ENCODE measurements at places on chromosomes 5 and 9.

DNA sequence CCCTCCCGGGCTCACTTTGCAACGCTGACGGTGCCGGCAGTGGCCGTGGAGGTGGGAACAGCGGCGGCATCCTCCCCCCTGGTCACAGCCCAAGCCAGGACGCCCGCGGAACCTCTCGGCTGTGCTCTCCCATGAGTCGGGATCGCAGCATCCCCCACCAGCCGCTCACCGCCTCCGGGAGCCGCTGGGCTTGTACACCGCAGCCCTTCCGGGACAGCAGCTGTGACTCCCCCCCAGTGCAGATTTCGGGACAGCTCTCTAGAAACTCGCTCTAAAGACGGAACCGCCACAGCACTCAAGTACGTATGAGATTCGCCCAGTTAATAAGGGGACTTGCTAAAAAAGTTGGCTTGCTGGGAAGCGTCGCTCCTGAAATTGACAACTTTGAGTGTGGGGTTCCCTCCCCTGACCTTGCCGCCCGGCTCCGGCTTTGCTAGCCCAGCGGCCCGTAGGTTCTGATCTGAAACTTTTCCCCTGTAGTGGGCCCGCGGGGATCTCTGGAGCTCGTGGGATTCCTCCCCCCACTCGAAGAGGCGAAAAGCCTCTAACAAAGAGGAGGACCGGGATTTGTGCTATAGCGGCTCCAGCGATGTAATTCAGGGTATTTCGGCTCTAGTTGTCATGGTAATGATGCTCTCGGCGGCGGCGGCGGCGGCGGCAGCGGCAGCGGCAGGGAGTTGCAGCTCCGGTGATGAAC lies 572 bp downstream of the NR4A3 start:
- peak; percentile 59 for DNase-seq

DNA sequence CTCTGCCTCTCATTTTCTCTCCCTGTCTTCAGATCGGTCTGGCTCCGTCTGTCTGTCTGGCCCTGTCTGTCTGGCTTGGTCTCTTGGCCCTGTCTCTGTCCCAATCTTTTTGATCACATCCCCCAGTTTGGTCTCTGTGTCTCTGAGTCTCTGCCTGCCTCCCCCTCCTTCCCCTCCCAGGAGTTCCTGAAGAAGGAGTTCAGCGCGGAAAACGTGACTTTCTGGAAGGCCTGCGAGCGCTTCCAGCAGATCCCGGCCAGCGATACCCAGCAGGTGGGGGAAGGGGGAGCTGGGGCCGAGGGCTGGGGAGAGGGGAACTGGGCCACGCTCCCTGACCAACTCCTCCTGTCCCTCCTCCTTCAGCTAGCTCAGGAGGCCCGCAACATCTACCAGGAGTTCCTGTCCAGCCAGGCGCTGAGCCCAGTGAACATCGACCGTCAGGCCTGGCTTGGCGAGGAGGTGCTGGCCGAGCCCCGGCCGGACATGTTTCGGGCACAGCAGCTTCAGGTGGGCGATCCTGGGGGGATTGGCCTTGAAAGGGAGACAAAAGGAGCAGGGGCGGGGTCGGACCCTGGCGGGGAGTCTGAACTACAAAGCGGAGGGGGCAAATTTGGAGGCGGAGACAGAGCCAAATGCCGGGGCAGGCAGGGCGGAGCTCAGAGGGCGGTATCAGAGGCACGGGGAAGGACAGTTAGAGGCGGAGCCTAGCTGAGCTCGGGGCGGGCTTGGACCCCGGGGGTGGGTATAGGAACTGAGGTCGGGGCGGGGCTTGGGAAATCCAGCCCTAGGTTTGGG lies 9.0 kb downstream of the RGS14 start:
- peak; percentile 86 for DNase-seq

DNA sequence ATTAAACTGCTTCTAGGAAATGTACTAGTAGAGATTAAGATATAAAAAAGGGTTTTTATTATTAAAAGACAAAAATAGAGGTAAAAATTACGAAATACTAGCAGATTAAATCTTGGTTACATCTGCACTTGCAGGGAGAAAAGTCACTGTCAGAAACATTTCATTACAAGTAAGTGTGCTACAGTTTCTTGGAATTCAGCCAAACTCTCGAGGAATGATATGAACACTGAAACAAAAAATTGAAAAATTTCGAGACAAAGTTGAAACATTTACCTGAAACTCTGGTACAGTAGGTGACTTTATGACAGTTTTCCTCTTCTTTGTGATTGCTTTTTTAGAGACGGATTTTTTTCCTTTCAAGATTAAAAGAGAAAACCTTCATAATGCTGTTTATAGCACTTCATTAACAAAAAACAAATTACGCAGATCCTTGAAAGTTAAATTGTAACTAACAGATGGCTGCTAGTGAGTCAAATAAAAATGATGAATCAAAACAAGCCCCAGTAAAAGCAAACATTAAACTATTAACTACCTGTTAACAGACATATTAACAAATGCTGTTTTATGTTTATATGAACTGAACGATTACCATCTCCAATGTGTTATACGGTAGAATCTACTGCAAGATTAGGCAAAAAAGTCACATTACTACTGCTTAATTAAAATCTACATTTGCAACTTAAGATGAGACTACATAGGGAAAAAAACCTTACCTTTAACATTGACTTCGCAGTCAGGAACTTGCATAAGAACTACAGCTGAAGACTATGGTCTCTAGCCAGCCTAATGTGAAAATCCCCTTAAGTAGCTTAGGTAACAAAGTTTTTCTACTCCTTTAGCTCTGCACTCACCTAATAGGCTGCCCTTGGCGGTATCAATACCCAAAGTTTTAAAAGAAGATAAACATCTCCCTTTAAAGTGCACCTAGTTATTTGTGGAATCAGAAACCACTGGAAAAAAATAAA lies 61.4 kb downstream of the RANBP6 start:
- no peak for DNase-seq

DNA sequence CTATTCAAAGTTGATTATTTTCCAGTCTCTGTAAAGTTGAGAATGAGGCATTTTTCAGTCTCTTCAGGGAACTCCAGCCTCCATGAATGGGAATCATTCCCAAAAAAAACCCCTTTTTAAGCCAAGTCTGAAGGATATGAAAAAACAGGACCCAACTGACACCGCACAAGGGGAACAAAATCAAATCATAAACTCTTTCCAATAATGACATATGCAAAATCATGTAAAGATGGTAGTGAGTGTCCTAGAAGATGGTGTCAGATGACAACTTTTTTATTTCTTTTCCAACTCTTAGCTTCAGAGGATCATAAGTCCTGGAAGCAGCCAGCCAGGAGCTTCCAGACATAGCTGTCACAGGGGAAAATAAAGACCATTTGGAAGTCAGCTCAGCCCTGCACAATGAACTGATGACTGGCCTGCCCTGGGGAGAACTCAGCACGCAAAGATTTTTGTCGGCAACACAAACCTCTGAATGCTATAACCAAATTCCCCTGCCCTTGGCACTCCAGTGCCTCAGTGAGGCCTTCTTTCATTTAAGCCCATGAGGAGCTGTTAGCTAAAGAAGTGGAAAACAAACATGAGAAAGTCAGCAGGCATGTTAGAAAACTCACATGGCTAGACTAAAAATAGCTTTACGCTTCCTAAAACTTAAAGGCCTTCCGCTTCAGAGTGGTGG lies 85.4 kb downstream of the SLC1A3 start:
- DNase-seq = peak; percentile 77

- DNase-seq = no peak
These were observed 96.1 kb upstream of the NR3C1 start for GRCh38 chr5:143499480-143500114.

DNA sequence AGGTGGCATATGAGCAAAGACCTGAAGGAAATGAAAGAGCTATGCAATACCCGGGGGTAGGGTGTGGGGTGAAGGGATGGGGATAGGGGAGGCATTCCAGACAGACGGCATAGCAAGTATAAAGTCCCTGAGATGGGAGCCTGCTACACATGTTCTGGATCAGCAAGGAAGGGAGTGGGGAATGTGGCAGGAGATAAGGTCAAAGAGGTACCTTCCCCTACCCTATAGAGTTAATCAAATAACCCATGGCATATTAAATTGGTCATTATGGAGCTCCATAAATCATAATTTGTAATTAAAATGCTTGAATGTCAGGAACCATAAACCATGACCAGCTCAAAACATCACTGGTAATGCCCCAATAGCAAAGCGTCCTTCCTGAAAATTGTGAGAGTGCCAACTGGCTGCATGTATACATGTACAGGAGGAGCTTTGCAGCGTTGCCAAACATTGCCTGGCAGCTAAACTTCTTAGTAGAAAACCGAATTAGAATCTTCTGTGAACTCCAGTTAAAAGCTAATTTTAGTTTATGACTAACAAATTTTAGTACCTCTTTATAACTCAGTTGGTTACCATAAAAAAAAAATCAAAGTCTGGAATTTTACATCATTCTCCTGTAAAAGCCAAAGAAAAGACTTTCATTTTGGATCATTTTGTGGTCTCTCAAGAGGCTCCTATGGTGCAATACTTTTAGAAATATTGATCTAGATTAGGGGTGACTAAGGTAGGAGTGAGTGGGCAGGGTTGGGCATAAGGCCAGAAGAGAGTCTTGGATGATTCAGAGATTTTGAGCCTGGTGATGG lies 4.7 kb downstream of the DNAI1 start:
- DNase-seq = peak; percentile 88

DNA sequence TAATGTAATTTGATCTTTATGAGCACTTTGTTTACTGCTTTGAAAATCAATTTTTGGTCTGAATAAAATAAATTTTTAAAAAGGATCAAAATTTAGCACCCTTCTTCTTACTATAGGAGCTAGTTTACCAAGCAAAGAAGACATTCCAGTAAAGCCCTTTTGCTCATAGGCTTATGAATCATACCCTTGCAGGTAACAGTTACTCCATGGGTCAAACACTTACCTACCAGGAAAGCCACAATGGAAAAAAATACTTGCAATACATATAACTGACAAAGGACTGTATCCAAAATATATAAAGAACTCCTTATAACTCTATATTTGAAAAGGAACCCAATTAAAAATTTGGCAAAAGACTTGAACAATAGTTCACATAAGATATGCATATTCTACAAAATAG lies 66.6 kb downstream of the SHOC1 start:
- DNase-seq = no peak

GRCh38 chr5:113034182-113034773 lies 57.7 kb downstream of the DCP2 start:
- peak; percentile 93 for DNase-seq

- DNase-seq = no peak
These were observed 23.7 kb upstream of the MROH2B start for GRCh38 chr5:41094871-41095270.

DNA sequence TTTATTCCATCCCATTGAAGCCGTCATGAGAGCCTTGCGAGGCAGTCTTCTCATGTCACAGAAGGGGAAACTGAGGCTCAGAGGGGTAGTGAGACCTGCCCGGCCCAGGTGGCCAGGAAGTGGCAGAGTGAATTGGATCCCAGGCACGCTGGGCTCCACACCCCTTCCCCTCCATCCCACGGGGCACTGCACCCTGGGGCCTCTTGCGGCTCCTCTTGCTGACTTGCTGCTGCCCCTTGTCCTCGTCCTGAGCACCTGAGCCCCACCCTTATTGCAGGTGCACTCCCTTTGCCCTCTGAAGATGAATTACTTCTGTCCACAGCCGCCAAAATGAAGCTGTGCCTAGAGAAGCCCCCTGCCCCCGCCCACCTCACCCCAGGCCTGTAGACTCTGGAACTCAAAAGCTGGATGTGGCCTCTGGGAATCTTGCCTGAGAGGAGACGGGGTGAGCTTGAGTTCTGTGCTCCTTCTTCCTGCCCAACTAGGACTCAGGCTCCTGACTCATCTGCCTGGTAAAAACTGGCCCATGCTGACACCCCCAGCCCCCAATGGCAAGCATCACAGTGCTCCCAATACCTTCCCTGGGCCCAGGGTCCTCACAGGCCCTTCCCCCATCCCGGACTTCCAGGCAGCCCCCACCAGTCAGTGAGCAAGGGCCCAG lies 6.4 kb downstream of the NEURL1B start:
- DNase-seq = no peak

DNA sequence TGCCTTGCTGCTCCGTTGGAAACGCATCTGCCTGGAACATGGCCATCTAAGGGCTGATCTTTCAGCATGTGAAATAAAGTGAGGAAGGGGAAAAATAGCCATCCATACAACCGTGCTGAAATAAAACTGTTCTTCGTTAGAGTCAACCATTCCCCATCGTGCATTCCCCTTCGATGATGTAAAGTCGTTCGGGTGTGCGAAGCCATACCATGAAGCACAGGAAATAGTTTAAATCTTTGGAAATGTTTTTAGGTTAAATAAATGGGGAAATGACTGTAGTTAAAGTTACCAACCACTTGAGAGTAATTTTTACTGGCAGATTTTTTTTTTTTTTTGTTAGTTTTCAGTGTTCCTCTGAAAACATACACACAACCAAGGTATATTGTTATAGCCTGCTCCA lies 302.5 kb downstream of the SH3GL2 start:
- DNase-seq = no peak

DNA sequence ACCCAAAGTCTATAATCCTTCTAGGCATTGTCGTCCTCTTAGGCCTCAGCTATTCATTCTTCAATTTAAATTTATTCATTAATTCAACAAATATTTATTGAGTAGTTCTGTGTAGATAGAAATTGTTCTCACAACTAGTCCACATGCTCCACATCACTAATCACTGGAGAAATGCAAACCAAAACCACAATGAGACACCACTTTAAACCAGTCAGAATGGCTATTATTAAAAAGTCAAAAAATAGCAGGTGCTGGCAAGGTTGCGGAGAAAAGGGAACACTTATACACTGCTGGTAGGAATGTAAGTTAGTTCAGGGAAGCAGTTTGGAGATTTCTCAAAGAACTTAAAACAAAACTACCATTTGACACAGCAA lies 51.1 kb upstream of the TNFSF15 start:
- DNase-seq = peak; percentile 47

DNA sequence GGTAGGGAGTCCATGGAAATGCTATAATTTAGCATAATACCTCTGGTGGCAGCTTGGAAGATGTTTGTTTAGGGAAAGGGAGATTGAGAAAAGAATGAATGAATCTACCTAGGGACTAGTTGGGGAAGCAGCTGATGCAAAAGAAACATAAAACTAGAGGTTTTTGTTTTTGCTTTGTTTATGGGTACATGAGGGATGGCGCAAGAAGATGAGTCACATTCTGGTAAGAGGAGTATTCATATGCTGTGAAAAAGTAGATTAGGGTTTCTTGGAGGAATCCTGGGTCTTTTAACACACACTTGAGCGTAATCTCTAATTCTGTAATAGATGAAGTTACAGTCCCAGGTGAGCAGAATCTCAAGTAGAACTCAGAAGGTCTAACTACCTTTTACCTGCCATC lies 17.1 kb downstream of the C9orf43 start:
- DNase-seq = no peak

DNA sequence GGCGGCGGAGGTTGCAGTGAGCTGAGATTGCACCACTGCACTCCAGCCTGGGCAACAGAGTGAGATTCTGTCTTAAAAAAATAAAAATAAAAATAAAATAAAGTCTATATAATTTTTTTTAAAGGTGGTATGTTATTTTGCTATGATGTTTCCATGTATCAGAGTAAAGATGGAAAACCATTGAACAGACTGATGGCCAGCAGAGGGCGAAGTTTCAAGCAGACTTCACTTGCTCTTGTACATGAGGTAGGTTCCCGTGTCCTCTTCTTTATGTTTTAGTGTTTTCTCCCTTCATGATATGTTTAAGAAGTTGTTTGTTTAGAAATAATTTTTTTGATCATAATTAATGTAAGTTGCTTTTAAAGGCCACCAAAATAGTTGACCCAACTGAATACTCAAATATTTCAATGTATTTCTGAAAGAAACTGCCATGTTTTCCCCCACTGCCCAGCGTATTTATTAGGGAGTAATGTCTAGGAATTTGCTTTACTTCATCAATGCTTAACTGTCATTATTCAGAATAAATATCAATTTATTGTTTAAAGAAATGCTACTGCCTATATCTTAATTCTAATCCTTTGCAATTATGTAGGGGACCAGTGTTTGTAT lies 146.4 kb downstream of the HACD4 start:
- peak; percentile 43 for DNase-seq
